ENCODE measurements at places on chromosomes 3 and 15.
A peak's percentile ranks its signal among the peaks of the same experiment; 100 is the strongest.

- DNase-seq: no peak
Measured at GRCh38 chr3:116129187-116129946, 315.9 kb downstream of the LSAMP start.

GRCh38 chr15:48309740-48310139, 21.5 kb upstream of the DUT start:
- no peak for DNase-seq

DNA sequence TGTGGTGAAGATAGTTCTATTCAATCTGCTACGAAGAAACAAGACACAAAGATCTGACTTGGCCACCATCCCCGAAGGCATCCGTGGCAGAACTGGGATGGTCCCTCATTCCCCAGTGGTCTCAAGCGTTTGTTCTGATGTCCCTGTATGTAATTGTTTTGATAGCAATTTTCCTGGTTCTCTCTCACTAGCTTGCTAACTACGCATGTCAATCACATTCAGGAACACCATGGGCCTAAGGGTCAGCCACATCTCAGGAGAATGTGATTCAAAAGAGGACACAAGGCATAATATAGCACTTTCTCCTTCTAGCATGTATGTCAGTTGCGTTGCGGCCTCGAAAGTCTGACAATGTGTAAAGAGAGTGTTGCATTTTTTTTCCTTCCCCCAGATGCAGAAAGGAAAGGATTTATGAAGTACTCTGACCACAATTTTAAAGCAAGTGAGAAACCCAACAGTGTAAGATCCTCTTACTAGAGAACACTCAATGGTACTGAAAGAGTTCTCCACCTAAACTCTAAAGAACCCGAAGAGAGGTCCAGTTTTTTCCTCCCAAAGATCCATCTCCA, 32.0 kb upstream of the TCF12 start:
- no peak for DNase-seq

- DNase-seq: no peak
Measured at GRCh38 chr3:82562896-82563295, 801.5 kb upstream of the GBE1 start.

DNA sequence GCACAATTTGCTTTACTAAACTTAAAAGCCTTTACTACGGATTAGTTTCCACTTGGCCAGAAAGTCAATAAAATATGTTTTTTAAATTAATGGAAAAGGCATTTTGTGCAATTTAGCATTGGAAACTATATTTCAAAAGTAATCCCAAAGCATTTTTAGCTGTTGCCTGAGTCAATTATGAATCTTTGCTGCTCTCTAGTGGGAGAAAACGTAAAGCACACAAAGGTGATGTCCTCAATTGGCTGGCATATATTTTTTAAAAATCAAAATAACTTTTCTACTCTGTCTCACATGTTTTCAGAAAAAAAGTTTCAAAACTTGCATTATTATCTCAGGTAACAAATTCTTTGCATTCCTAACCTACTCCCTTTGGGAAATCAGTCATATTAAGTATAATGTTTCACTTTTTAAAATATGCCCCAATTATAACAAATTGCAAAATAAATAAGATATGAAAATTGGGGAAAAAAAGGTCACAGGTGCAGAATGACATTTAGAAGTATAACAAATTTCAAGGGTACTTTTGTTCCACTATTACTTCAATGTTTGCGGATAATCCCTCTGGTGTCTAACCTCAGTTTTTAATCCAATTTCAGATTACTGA, 47.2 kb upstream of the TEX55 start:
- DNase-seq: no peak

DNA sequence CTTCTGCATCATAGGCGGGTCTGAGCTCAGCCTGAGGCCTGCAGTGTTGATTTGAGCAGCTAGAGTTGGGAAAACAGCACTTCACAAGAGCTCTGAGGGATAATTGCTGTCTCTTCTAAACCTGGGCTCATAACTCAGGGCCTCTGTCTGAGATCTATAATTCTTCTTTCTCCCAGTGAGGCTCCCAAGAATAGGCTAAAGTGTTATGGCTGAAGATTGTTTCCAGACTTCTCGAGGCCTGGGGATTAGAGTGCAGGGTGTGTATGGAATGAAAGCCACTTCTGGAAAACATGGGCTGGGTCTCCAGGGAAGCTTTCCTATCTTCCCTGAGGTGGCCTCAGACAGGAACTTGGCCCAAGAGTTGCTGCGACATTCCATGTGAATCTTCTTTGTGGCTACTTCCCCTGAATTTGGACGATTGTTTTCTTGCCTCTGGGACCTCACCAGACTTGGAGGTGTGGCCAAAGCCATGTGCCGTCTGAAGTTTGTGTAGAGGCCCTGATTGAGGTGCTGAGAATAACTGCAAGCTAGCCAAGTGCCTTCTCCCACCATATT, 26.5 kb downstream of the MTMR14 start:
- no peak for DNase-seq

DNA sequence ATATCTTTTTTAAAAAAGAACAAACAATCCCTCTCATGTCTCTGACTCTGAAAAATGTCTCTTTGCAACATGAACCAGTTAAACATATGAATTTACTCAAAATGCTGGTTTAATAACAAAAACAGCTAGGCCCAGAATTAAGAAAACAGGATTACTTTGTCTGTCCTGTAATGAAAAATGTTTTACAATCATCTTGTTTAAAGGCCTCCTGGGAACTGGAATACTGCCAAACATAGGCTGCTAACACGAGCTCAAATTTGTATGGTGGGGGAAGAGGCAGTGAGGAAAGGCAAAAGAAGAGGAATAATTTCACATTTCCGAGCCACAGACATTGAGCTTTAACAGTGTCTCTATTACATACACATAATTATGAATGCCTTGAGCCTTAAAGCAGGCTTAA, 61.7 kb upstream of the PPIB start:
- DNase-seq: no peak

GRCh38 chr3:55044486-55044885, 116.6 kb upstream of the LRTM1 start:
- no peak for DNase-seq

DNA sequence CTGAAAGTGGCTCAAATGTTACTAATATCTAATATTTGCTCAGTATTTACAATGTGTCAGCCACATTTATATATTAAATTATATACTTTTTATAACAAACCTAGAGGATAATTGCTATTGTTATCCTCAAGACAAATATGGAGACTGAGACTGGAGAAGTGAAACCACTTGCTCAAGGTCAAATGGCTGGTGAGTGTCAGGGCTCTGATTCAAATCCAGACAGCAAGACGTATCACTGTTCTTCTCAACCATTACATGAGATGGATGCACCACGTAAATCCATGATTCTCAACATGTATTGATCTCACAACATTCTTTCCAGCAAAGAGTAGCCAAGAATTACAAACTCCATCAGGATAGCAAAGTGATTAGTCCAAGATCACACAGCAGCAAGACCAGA, 53.8 kb upstream of the CPB1 start:
- DNase-seq: no peak

- DNase-seq: no peak
Measured at GRCh38 chr3:170425491-170426239, 7.0 kb downstream of the CLDN11 start.

GRCh38 chr15:87702270-87702669, 554.3 kb downstream of the NTRK3 start:
- DNase-seq: no peak

DNA sequence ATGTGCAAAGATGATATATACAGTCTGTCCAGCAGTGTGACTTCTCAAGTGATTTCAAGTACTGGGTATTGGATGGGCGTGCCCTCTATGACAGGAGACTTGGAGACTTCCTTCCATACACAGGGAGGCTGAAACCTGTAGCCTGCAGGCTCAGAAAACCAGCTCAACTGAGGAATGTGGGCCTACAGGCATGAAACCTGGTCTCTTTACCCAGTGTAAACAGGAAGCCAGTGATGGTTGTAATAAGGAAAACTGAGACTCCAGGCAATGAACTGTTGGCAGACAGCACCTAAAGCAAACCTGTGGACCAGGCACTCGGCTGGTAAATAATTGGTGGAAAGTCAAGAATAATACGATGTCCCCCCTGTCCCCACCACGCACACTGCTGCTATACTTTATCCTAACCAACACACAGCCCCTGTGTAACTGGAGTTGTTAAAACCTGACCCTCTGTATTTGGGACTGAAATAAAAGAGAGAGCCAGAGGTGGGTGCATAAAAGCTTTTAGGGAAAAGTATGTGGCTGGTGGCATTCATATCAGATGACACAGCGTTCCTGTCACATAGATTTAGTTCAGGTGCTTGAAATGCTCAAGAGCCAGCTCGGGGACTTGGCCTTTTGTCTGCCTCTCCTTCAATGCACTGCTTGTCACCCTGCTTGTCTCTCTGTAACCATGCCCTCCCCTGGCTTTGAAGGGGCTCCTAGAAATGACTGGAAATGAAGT, 144.7 kb downstream of the TPRG1 start:
- no peak for DNase-seq

DNA sequence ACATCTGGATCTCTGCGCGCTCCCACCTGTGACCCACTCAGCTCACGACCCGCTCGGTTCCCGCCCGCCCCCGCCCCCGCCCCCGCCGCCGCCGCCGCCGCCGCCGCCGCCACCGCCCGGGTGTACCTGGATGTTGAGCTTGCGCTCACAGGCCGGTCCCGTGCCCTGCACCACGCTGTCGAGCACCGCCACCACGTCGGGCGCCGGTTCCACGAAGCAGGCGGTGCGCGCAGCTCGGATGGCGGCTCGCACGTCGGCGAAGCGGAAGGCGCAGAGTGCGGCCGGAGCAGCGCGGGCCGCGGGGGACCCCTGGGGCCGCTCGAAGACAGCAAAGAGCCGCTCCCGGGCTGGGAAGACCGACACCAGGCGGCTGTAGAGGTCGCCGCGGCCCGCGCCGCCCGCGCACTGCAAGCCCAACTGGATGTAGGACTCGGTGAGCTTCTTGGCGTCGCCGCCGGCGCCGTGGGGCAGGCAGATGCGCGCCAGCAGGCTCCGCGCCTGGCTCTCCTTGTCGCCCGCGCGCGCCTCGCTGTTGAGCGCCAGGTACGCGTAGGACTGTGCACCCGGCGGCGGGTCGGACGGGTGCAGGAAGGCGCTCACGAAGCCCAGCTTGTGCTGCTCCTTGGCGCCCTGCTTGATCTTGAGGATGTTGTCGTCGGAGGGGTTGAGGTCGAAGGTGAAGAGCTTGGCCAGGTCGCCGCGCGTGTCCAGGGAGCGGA, 1.1 kb downstream of the PLXND1 start:
- DNase-seq: peak; percentile 79

DNA sequence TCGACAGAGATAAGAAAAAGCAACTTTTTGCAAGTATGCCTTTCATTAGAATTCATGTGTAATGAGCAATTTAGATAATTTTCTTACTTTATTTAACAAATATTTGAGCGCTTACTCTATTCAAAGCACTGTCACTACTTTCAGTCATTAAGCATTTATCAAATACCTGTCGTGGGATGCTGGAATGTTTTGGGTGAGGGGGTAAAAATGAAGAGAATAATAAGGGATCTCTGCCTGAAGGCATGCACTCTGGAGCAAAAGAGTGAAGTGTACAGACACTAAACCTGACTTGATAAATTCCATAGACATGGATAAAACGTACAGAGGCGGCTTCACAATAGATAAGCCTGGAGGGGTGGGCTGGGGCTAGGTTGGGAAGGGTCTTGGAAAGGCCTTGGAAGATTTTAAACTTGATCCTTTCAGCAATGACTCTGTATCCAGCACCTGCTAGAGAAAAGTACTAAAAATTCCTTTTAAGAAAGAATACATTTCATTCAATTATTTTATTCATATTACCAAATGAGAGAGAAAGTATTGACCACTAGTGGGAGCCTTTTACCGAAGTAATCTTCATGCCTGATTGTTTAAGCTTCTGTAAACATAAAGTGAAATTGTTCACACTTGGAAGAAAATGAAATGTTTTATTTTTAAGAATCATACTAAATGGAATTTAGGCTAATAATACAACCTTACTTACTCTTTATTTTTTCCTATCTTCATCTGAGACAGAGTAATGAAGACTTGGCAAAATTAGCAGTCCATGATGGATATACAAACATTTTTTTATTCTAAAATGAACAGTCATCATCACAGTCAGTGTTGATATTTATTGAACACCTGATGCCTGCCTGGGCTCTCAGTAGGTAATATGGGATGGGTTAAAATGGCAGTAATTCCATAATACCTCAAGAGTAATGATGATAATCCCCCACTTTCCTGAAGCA, 113.2 kb downstream of the PPP2R3A start:
- DNase-seq: no peak

GRCh38 chr3:61520966-61521628, 40.3 kb upstream of the PTPRG start:
- DNase-seq: no peak

DNA sequence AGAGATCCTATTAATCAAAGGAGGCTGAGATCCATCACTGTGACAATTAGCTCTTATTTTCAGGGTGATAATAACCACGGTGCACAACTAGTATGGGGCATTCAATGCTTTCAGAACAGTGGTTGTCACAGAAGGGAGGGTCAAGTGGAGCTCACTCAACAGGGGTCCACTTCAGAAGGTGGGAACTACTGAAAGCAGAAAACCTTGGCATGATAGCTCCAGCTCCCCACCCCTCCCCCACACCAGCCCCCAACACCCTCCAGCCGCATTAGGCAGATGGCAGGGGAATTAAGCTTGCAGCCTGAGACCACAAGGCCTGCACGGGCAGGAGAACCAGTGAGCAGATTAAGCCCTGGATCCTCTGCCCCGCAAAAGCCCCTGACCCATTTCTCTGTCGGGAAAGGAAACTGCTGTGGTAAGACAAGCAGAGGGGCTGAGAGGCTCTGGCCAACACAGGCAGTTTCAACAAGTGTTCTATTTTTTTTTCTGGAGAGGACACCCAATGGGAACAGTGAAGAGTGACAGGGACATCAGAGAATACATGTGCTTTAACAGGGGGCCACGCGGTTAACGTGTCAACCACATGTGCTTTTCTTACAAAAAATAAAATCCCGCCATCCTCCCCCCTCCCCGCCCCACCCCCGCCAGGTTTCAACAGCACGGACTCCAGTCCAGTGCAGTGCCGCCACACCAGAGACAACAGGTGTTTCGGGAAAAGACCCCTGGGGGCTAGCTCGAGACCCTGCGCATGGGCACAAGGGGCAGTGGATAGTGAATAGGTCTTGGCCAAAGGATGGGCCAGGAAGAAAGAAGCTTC, 997 bp downstream of the FYCO1 start:
- DNase-seq: peak; percentile 43

DNA sequence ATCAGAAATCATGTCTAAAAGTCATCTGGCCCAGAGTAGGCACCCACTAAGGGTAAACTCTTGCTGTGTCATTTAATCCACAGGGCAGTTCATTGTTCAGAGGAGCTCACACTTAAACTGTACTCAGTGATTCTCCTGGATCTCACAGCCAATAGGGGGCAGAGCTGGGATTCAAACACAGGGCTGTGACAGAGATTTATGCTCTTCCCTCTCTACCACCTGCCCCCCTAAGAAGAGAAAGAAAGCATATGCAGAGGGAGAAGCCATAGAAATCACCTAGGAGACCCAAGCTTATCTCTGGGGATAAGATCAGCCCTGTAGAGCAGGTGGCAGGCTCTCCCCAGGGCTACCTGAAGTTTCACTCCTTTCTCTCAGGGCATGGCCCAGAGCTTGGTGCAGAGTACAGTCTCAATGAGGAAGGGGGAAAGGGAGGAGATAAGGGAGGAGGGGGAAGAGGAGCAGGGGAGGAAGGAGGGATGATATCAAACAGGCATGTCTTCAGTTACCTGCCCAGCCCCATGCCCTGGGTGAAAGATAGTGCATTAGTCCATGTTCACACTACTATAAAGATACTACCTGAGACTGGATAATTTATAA, 51.8 kb upstream of the ADPGK start:
- no peak for DNase-seq

Data from left ventricle myocardium superior (tissue), 1 donor.